ENCODE measurements at places on chromosomes 1 and 21.

DNA sequence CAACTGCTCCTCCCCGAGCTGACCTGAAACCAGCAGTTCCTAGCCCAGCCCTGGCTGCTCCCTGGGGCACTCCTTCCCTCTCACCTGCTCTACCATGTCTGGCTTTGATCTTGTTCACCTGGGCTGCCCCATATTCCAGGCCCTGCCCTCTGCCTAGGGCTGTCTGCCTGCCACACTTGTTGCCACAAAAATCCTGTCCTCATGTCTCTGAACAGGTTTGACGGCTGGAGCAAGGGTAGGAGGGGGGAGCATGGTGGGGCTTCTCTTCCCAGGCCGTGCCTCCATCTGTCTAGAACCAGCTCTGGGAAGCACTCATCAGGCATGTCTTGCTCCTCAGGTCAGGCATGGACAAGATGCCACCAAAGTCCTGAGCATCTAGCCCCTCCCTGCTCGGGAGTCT lies 44.3 kb upstream of the WNT2B start:
- no peak for DNase-seq

DNA sequence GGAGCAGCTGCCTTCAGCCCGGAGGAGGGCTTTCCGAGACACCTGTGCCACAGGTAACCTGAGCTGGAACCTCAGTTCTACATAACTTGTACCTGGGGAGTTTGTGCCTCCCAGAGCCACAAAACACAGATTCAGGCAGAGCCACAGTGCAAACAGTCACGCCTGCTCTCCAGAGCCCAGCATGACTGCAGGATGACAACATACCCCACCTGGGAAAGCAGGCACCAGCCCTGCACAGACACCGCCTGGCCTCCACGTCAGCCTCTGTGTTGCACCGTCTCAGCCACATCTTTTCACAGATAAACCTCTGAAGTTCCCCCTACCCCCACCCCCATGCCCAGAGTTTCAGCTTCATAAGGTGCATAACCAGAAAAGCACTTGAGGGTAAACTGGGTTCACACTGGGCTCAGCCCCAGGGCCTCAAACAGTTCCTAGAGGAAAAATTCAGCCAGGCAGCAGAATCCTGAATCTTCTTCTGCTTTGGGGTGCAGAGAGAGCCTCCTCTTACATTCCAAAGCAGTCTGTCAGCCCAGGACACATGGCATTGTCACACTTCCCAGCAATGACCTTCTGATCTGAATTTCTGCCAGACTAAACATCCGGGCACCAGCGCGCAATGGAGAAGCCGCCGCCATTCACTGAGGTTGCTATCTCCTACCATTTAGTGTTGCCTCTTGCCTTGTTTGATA lies 229.5 kb downstream of the TOMM20 start:
- DNase-seq = no peak

- no peak for DNase-seq
Observed at GRCh38 chr1:187409341-187409740, 580.6 kb downstream of the PLA2G4A start.

GRCh38 chr1:26468911-26469310 lies 3.3 kb upstream of the HMGN2 start:
- DNase-seq = no peak

GRCh38 chr1:9331016-9331415 lies 38.3 kb downstream of the SPSB1 start:
- DNase-seq = no peak

GRCh38 chr1:199308349-199308846 lies 669.6 kb downstream of the PTPRC start:
- DNase-seq = no peak

DNA sequence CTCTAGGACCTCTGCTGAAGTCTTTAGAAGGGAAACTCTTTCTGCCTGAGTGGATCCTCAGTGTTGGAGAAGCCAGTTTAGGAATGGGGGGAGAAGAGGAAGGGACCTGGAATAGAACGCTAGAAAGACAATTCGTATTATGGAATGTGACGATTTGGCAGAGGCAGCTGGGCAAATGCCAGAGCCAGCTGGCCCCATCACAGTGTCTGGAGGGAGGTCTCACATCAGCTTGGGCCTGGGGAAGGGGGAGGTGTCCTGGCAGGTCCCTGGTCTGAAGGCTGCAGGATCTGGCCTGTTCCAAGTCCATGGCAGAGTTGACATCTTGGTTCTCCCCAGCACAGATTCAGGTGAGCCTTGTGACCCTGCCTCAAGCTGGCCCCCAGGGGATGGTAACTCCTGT lies 11.3 kb downstream of the TMCC2 start:
- no peak for DNase-seq

DNA sequence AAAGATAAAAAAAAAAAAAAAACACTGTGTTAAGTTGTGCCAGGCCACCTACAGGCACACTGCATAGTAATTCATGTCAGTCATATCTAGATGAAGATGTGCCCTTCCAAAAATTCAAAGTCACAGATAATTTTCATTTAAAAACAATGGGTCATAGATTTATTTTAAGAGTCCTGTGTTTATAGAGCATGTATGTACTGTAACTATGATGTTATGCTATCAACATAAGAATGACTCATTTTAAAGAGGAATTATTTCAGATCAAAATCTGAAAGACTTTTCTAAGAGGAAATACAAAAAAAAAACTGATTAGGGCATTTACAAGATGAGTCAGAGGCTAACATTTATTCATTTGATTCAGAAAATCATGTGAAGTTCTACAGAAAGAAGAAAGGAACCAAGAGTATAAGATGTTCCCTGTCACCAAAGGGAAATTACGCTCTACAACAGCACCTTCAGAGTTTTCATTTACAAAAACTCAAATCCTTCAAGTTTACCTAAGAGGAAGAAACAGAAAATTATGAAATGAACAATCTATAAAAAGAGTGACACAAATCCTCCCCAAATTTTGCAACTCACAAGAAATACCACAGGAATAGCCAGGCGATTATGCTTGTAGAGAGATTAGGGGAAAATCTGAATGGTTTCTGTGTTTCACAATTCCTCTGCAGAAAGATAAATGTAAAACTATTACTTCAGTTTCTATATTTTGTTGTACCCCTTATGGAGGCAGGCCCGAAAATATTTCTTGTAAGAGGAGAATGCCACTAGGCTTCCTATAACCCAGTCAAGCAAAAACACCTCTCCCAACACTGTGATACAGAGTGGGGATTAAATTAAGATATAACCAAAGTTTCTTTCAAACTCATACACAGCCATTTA lies 13.8 kb downstream of the TP53BP2 start:
- no peak for DNase-seq

DNA sequence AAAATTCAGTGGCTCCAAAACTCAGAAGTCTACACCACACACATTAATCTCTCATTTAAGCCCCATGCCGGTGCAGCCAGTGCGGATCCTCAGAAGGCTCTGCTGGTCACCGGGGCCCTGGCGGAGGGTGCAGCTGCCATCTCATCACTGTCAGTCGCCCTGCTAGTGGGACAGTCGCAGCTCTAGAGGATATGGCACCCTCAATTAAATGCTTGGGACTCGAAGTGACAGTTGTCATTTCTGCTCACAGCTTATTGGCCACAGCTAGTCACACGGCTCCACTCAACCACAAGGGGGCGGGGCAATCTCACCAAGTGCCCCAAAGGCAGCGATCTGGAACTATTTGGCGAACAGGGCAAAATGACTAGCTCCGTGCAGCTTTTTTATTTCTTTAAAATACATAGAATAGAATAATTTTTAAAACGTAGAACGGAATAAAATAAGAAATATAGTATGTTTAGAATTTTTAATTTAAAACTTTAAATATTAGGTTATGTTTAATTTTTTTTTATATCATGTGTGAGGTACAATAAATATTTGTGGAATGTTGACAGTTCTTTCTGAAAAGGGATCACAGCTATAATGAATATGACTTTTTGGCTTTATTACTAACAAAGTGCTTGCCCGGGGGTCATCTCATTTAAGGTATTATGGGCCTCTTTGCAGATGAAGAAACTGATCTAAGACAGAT lies 8.0 kb upstream of the MAN1C1 start:
- DNase-seq = peak; percentile 87

DNA sequence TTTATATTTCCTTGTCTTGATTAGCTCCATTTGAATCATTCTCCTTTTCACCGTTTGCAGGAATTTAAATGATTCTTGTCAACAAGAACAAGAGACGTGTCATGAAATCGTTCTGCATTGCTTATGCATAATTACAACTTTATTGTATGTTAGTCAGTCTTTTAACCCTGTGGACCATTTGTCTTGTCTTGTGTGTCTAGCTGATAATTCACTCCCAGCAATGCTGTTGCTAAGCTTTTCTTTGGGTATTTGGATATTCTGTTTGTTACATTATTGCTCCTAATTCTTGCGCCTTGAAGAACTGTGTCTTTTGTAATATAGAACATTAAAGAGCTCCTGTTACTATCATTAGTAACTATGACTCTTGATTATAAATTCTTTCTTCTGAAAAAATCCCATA lies 311.9 kb downstream of the RYR2 start:
- no peak for DNase-seq

GRCh38 chr1:147539122-147539575 lies 2.2 kb upstream of the BCL9 start:
- no peak for DNase-seq

- DNase-seq = no peak
Observed at GRCh38 chr1:220300442-220301121, 28.3 kb upstream of the RAB3GAP2 start.

GRCh38 chr21:42424914-42425541 lies 21.3 kb downstream of the UBASH3A start:
- peak; percentile 71 for DNase-seq

DNA sequence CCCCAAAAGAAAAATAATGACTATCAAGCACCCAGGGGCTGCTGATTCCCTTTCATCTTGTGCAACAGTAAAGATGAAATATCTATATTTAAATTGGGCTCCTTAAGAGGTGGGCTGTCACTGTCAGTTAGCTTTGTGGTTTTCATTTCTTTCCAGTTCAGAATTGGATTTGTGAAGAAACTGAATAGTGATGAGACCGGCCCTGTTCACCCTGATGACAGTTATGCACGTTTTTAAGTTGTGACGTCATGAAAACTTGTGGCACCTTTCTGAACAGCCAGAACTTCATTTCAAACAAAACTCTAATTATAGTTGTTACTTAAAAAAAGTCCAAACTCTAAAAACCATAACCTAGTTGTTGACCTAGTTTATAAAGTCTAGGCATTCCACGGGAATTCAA lies 125.9 kb downstream of the RUNX1 start:
- no peak for DNase-seq

- DNase-seq = no peak
Observed at GRCh38 chr1:86068841-86069756, 87.5 kb downstream of the COL24A1 start.

- DNase-seq = no peak
Observed at GRCh38 chr1:97433094-97433823, 487.6 kb downstream of the DPYD start.

DNA sequence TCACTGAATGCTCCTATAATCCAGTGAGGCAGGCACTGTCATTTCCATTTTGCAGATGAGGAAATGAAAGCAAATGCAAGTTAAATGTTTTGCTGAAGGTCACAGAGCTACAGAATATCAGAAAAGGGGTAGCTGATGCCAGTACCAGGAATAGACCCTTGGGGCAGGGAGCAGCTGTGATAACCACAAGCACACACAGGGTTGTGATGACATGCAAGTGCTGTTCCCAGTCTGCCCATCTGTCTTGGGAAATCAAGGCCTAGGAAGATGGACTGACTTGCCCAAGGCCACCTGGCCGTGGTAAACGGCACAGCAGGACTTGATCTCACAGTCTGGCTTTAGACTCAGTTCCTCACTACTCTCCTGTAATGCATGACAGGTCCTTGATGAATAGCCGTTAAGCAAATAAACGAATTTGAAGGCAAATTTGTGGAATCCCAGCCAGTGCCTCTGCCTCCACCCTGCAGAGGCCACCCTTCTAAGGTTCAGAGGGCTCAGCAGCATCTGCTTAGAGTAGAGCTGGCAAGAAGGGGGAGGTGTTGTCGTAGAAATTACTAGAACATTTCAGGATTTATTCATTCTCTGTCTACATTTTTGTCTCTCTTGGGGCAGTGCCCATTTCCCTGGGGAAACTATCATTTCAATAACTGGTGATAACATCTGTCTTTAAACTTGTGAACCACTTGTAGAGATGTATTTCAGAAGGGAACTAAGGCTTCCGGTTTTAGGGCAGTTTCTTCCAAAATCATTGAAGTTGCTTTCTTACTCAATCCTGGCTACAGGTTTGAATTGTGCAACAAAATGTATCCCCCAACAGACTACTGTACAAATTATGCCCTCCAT lies 53.2 kb upstream of the MRPS6 start:
- DNase-seq = no peak

- DNase-seq = no peak
Observed at GRCh38 chr1:235759336-235759735, 107.4 kb downstream of the LYST start.

GRCh38 chr1:206866062-206866461 lies 639 bp downstream of the IL20 start:
- DNase-seq = no peak

DNA sequence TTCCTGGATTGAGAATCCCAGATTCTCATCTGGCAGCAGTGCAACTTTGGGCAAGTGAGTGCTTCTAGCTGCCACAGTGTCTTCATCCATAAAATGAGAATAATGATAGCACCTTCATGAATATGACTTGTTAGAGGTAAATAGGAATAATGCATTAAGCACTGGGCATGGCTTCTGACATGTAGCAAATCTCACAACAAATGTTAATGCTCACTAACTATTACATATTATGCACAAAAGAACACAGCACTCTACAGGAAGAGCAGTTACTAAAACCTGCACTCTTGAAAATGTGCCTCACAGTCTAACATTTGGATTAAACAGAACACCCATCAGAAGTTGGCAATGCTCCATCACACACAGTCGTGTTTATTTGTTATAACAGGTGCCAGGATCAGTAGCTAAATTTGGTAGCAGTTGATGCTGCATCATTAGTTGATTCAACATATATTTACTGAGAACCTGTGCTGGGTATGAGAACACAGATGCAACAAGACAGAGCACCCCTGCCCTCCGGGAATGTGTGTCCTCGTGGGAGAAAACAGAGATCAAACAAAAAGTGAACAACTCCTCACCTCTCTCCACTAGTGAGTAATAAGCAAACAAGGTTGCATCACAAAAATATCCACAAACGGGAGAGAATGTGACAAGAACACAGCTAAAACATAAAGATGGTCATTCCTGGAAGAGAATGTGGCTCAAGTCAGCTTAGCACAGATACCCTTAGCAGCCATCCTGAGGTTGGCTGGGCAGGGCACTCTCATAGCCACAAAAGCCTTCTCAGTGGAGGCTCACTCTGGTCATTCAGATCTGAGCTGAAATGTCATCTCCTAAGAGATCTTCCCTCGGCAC lies 26.2 kb upstream of the LBR start:
- no peak for DNase-seq
